HT1080 (cell line): ENCODE measurements at places on chromosomes 2 and 18.

DNA sequence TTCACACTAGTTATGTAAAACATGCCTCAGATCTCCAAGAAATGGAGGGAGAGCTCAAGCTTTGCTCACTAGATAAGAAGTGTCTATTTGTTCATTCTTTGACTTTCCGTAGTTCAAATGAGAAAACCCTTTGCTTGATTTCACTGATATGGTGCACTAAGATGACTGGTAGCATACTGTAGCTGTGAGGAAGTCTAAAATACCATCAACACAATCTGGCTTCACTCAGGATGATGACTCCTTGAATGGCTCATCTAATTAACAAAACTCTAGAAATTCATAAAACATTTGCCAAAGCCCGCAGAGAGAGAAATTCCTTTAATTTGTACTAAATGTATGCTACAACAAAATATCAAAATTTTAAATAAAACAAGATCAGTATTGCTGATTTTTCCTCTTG, 152.8 kb upstream of the STK17B start:
- DNase-seq: no peak

GRCh38 chr2:105279126-105279525, 37.6 kb downstream of the GPR45 start:
- DNase-seq: no peak

- no peak for DNase-seq
These were observed 106.4 kb downstream of the ACOXL start for GRCh38 chr2:110838657-110839384.

DNA sequence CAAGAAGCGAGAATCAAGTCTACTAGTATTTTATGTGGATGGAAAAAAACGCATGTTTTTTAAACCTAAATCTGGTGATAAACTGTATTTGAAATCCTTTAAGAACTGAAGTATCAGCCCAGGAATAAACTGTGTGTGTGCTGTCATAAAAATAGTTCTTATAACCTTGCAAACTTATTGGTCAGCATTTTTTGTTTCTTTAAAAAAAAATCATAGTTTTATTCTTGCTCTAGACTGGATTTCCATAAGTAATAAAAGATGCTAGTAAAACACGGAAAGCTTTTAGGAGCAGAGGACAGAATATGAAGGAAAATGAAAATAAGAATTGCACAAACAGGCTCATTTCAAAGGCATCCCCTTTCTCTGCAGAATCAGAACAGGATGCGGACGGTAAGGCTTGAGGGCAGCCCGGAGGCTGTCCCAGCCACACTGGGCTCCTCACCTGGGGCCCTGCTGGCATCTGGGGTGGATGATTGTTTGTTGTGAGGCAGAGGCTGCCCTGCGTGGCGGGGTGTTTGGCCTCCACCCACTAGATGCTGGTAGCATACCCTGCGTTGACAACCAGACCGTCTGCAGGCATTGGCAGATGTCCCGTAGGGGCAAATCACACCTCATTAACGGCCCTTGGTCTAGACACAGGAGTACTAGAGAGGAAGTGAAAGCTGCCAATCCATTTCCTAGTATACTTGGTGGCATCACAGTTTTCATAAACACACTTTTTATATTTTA, 52.5 kb downstream of the MBP start:
- DNase-seq: no peak

- no peak for DNase-seq
These were observed 28.9 kb downstream of the ABCB11 start for GRCh38 chr2:169002161-169002738.

DNA sequence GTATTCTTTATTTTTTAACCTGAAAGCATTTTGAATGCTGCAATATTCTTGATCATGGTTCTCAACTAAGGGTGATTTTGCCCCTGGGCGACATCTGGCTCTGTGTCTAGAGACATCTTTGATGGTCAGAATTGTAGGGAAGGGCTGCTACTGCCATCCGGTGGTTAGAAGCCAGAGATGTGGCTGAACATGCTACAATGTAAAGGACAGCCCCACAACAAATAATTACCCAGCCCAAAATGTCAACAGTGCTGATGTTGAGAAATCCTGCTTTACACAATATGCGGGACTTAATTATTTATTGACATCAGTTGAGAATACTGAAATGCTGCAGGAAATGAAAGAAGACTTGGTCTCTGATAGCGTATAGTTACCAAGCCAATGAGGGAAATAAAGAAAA, 37.5 kb upstream of the SERPINB2 start:
- peak; percentile 52 for DNase-seq

DNA sequence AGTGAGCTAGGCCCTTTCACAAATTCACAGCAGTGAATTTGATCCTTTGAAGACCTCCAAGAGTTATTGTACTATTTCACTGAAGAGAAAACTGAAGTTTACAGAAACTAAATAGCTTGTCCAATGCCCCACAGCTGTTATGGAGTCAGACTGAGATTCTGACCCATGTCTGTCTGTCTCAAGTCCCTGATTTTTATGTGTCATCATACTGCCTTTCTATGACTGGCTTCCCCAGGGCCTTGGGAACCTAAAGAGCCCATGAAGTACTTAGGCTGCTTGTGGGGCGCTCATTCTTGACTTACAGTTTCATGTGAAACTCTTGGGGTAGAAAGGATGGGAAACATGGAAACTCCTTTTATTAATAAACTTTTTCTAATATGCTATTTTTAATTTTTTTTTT, 107.7 kb downstream of the ATL2 start:
- no peak for DNase-seq

DNA sequence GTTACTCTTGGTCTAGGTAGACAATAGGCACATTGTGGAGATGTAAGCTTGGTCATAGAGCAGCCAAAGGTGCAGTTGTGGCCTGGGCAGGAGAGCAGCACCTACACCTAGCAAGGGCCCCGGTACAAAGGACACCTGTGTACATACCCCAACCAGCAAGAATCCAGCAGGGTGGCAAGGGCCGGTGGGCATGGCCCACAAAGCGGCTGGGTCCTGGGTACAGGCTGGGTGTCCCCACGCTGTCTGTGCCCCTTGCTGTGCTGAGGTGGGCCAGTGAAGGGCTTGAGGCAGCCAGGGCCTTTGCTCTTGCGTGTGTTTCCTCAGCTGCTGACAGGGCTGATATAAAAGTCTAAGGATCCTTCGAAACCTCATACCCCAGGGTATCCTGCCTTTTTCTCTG, 501.8 kb downstream of the EIPR1 start:
- no peak for DNase-seq

- peak; percentile 5 for DNase-seq
These were observed 157.0 kb upstream of the CBLN2 start for GRCh38 chr18:72700961-72701710.

GRCh38 chr18:12463191-12463590, 55.5 kb downstream of the PRELID3A start:
- no peak for DNase-seq

GRCh38 chr2:223800908-223801307, 36.5 kb downstream of the AP1S3 start:
- no peak for DNase-seq

- no peak for DNase-seq
These were observed 3.1 kb upstream of the GATA6 start for GRCh38 chr18:22166069-22166950.

DNA sequence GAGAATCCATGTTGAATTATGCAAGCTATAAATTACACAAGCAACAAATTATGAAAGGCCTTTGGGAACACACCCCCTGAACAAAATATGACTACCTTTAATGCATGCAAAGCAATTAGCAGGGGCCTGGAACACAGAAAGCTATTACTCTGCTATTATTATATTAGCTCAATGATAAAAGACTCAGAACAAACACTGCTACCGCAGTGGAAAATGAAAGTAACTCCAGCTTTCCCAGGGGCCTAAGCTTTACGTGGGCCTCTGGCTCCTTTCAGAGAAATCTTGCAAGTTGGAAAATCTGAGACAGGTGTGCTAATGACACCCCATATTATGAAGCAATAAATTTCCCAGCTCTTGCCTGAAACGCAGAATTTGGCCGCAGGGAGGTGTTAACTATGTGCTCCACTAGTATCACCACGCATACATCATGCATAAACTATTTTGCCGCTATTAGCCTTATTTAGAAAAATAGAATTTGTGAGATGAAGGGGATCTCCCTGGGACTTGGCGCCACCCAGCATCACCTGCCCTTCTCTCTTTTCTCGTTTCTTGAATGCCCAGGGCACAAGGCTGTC, 321.6 kb upstream of the LYPD1 start:
- DNase-seq: no peak

DNA sequence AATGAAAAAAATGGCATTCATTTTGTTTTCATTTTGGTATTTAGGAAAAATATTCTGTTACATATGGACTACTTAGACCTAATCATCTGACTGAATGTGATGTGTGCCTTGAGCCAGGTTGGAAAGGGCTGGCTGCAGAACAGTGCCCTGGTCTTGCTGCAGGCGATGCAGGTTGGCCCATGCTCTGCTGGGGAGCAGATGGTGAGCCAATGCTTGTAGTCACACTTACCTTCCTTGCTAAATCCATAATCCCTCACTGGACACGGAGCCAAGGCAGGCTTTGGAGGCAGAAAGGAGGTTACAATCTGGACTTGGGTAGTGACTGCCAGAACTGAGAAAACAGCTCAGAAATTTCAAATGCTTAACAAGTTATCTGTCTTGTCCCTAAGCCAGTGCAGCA, 228.7 kb downstream of the ARHGAP15 start:
- DNase-seq: no peak

- no peak for DNase-seq
These were observed 207.5 kb upstream of the FBXO11 start for GRCh38 chr2:48113767-48114166.

GRCh38 chr2:239258248-239258647, 142.6 kb downstream of the HDAC4 start:
- DNase-seq: no peak

- no peak for DNase-seq
These were observed 3.7 kb downstream of the DLX1 start for GRCh38 chr2:172089005-172089504.

DNA sequence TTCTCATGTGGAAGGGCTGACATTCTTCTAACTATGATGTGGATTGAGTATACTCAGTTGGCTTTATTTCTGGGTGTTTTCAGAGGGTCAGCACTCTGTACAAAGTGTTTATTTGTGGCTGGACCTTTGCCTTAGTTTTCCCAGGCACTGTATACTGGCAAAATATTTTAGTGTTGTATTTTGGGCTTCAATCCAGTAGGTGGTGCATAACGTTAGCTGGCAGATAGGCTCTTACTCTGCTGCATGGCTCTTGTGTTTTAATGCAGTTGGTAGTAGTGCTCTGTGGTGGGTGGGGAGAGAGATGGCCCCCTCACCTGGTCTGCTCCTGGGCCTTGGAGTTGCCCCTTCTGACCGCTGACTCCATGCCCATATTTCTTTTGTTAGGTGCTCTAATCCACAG, 75.6 kb upstream of the REG3A start:
- DNase-seq: no peak

DNA sequence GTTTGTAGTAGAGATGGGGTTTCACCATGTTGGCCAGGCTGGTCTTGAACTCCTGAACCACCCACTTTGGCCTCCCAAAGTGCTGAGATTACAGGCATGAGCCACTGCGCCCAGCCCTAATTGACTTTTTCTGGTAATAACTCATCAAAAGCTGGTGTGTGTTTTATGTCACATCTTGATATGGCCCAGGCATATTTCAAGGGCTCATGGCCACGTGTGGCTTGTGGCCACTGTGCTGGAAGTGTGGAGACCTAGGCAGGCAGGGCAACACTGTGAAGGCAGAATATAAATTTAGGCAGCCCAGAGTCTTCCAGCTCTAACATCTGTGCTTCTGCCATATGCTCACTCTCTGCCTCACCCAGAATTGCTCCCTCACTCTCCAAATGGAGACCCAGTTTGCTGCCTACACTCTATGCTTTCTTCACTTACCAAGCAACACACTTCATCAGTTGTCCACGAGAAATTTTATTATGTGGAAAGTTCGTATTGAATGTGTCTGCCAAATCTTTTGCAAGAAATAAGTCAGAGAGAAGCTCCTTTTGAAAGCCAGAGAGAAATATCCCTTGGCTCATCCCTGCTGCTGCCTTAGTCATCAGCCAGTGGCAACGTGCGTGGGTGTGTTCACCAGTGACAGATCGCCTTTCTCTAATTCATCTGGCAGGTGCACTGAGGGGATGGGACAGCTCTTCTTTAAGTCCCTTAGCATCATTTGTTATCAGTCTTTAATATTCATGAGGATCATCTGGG, 129.4 kb upstream of the CXCR4 start:
- peak; percentile 25 for DNase-seq

- no peak for DNase-seq
These were observed 553.3 kb downstream of the CMPK2 start for GRCh38 chr2:6312367-6312766.

DNA sequence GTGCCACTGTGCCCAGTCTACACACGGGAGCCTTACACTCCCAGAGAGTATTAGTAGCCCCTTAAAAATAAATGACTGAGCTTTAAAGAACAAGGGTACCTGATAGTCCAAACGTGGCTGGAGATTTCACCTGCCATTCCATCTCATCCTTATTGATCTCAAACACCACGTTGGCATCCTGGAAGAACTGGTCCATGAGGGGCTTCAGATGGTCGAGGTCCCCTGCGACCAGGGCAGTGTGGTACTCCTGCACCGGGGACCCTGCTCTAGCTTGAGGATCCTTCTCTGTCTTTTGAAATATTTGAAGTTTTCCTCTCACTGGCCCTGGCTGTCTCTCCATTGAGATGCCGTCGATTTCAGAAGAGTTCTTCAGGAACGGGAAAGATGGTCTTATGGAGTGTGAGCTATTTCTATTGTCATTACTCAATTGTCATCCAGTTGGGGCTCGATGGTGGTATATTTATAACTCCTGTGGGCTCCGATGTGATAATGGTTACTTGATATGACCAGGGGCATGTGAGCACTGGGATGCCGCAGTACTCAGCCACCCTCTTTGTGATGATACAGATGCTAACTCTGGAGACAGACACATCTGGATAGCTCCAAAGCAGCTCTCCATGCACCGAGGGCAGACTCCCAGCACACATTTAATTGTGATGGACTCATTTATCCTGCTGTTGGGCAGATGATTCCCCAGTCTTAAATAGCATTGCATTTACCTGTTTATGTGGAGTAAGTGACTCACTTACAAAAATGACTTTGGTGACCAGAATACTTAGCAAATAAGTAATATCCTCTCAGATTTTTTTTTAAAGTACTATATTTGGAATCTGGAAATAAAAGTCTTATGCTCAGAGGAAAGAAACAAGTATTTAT, 22.8 kb downstream of the ASB18 start:
- DNase-seq: no peak

- no peak for DNase-seq
These were observed 209.0 kb upstream of the COPS8 start for GRCh38 chr2:236876642-236877041.

DNA sequence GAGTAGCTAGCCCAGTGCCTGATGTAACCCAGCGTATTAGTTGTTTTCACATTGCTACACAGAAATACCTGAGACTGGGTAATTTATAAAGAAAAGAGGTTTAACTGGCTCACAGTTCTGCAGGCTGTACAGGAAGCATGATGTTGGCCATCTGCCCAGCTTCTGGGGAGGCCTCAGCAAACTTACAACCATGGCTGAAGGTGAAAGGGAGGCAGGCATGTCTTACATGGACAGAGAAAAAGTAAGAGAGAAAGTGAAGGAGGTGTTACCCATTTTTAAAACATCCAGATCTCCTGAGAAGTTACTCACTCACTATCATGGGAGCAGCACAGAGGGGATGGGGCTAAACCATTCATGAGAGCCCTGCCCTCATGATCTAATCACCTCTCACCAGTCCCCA, 6.1 kb upstream of the CYRIA start:
- DNase-seq: peak; percentile 51

- DNase-seq: no peak
These were observed 79.9 kb downstream of the EPAS1 start for GRCh38 chr2:46377101-46377581.

- no peak for DNase-seq
These were observed 34.7 kb downstream of the NPPC start for GRCh38 chr2:231891514-231891905.

- no peak for DNase-seq
These were observed 62.7 kb upstream of the ST3GAL5 start for GRCh38 chr2:85951351-85952067.

- no peak for DNase-seq
These were observed 186.2 kb downstream of the SNTG2 start for GRCh38 chr2:1136846-1137245.
